Hematopoietic multipotent progenitor cell (in vitro differentiated cells): ENCODE measurements at places on chromosomes 1 and 21. TPM values are rescaled to one million over a fixed set of nuclear protein-coding genes. Genes with fewer than 3 reads are reported as not detected.

Gene DMRTA2
- not detected for total RNA-seq

Gene CPT2
- total RNA-seq, result 30.2 TPM

Gene RPE65
- not detected for total RNA-seq

Gene NCF2
- total RNA-seq, result 3.0 TPM

Gene SPOCD1
- total RNA-seq, result under 0.01 TPM

Gene ST6GALNAC5
- 0.27 TPM for total RNA-seq

Gene WLS
- under 0.01 TPM for total RNA-seq

Gene RAB13
- 30.7 TPM for total RNA-seq

Gene TRABD2B
- total RNA-seq, result not detected

Gene GCSAML
- 16.4 TPM for total RNA-seq

Gene OR2T11
- not detected for total RNA-seq

Gene DCDC2B
- total RNA-seq, result under 0.01 TPM

Gene HHAT
- total RNA-seq, result 15.1 TPM

Gene DYRK3
- total RNA-seq, result 11.0 TPM

Gene KCNH1
- under 0.01 TPM for total RNA-seq

Gene CATSPERE
- 0.54 TPM for total RNA-seq

Gene JAM2
- total RNA-seq, result 0.81 TPM

Gene SAMD13
- 5.7 TPM for total RNA-seq

Gene CDC7
- 3.8 TPM for total RNA-seq

Gene LDLRAD1
- not detected for total RNA-seq

Gene OR2G6
- total RNA-seq, result not detected

Gene LDLRAP1
- total RNA-seq, result 13.5 TPM

Gene TLCD4
- total RNA-seq, result under 0.01 TPM

Gene UBE2G2
- total RNA-seq, result 107 TPM

Gene RRP1B
- 17.8 TPM for total RNA-seq

Gene DESI2
- total RNA-seq, result 17.2 TPM

Gene CR2
- 0.54 TPM for total RNA-seq

Gene SLC25A34
- total RNA-seq, result 1.3 TPM

Gene SPRR2B
- total RNA-seq, result not detected

Gene TMEM53
- total RNA-seq, result 12.7 TPM

Gene PPP1R15B
- total RNA-seq, result 30.4 TPM

Gene COL6A2
- 11.3 TPM for total RNA-seq
